ENCODE measurements at places on chromosomes 2 and 18.

DNA sequence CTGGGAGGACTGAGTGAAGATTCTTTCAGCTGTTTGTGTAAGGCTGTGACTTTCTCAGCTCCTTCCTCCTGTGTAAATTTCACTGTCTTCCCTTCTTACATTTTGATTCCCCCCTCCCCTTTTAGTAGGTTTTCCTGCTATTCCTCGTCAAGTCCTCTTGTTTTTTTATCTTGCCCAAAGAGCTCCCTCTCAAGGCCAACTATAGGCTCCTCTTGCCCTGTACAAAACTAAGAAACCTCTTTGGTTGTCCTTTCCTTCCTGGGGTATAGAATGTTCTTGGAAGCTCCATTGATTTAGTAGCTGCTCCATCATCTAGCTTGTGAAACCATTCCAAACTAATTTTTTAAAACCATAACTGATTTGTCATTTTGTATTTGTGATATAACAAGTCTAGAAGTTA lies 7.3 kb downstream of the CCDC121 start:
- DNase-seq, result no peak

DNA sequence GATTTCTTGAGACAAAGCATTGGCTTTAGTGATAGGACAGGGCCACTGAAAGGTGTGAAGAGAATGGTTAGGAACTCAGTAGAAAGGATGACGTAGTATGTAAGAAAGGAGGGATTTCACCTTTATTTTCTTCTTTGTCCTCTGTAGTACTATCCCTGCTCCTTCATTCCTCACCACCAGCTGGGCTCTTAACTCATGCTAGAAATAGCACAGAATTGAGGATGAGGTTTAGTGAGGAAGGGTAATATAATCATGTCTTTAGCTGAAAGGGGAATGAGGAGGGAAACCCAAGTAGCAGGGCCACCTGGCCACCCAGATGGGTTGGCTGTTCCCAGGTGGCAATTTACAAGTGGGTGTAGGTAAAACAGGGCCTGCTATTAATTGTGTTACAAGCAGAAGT lies 15.2 kb downstream of the ACVR2A start:
- DNase-seq, result no peak

DNA sequence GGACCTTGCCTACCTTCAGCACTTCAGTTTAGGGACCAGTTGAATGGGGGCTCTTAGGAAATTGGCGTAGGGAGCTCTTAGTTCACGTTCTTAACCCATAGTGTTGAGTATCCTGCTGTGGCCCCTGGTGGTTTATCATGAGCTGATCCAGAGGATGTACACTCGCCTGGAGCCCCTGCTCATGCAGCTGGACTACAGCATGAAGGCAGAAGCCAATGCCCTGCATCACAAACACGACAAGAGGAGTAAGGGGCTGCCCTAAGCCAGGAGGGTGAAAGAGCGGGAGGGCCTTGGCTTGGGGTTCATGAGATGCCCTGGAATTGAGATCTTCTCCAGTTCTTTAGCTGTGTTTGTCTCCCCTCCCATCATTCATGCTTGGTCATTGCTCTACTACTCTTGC lies 2.9 kb downstream of the RETREG2 start:
- no peak for DNase-seq

GRCh38 chr2:52668724-52669123 lies 1098.9 kb upstream of the CHAC2 start:
- DNase-seq, result no peak

Measured in activated CD4-positive, alpha-beta T cell treated with anti-CD3 and anti-CD28 coated beads, Interleukin-2, Interleukin-6, amounts not matched to agents 100 ng/mL and 50 ng/mL, durations not matched to agents 16 hours and 8 hours (primary cell).